ENCODE measurements at places on chromosomes 2 and 18. TPM values are rescaled to one million over a fixed set of nuclear protein-coding genes. Genes with fewer than 3 reads are reported as not detected.

Gene SLC4A3
- 3.0 TPM for total RNA-seq

Gene GALNT13
- 0.04 TPM for total RNA-seq

Gene SALL3
- not detected for total RNA-seq

Gene C2orf72
- total RNA-seq: 0.08 TPM

Gene CLASP1
- total RNA-seq: 31.0 TPM

Gene CERKL
- not detected for total RNA-seq

Gene NPPC
- 2.1 TPM for total RNA-seq

Gene KCNG2
- total RNA-seq: 0.20 TPM

Gene ANKRD36C
- 9.6 TPM for total RNA-seq

Gene ELOA2
- total RNA-seq: not detected

Gene PARD6G
- total RNA-seq: 33.8 TPM

Gene C2orf78
- not detected for total RNA-seq

Gene TTC31
- total RNA-seq: 10.5 TPM

DNA sequence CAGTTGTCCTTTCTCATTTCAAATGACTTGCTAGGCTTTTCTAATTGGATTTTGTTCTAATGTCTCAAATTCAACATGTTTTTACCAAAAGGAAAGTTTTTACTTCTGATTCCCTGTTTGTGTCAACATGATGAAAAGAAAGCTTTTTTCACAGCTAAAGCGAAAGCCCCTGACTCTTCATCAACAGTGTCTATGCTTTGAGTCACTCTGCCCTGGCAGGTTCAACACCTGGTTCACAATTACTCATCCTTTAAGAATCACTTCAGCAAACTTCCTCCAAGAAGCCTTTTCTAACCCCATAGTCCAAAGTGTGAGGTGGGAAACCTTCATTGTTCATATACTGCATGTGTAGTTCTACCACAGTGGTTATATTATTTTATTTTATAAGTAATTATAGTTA, 7.6 kb upstream of the DSG2 start:
- ATAC-seq: peak; percentile 40

DNA sequence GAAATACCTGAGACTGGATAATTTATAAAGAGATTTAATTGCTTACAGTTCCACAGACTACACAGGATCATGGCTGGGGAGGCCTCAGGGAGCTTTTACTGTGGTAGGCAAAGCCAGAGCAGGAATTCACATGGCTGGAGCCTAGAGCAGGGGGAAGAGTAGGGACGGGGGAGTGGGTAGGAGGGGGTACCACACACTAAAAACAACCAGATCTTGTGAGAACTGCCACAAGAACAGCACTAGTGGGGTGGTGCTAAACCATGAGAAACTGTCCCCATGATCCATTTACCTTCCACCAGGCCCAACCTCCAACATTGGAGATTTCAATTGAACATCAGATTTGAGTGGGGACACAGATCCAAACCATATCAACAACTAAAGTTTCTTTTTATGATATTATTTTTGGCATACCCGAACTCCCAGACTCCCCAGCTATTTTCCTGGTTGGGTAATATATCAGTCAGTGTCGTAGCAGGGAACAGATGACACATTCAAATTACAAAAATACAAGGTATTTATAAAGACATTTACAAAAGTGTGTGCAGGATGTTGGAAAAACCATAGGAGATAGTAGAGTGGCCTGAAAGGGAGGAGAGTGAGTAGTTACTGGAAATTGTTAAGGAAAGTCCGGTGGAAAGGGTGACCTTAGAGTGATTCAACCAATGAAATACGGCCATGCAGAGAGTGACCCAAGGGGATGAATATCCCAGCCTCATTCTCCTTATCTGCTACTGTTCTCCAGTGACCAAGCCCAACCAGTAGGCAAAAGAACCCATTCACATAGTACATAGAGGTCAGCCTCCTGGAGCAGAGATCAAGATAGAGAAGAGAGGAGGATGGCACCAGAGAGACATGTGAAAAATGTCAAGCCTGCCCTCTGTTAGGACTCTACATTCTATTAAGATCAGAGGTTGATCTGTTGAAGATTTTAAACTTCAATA, 8.8 kb downstream of the RPL37A start:
- peak; percentile 7 for ATAC-seq

- no peak for ATAC-seq
Measured at GRCh38 chr2:44371445-44371844, 9.7 kb downstream of the CAMKMT start.

- ATAC-seq: no peak
Measured at GRCh38 chr18:63356272-63356896, 10.6 kb downstream of the KDSR start.

DNA sequence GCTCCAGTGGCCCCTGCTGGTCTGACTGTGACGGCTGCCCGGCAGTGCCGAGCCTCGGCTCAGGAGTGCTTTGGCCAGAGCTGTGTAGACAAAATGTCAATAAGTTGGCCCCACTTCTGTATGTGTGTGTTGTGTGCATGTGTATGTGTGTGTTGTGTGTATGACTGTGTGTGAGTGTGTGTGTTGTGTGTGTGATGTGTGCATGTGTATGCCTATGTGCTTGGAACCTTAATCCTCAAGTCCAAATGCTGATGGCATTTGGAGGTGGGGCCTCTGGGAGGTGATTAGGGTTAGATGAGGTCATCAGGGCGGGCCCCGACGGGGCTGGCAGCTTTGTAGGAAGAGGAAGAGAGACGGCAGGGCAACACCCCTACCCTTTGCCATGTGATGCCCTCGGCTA, 269.0 kb downstream of the DCDC2C start:
- ATAC-seq: no peak

- ATAC-seq: peak; percentile 92
Measured at GRCh38 chr2:9951522-9952285, at the start of gene GRHL1. TSS of gene GRHL1 (plus strand) at chr2:9951693. CDS start at chr2:9951834, 141 bp downstream.

- ATAC-seq: no peak
Measured at GRCh38 chr18:11183637-11184036, 34.3 kb upstream of the PIEZO2 start.

DNA sequence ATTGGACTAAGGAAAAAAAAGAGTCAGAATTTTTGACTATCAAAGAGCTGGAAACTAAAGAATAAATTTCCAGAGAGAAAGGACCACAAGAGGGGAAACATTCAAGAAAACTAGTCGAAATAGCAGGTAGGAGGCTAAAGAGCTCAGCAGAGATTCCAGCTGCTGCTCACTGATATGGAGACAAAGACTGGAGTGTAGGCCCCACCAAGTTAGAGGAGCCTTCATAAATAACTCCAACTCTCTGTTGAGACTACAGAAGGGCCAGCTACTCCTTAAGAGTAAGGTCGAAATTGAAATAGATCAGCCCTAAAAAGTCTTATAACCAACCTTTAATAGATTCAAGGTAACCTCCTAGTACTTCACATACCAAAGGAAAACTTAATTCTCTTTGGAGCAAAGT, 31.1 kb downstream of the SS18 start:
- no peak for ATAC-seq

- ATAC-seq: no peak
Measured at GRCh38 chr2:225995796-225996461, 596.4 kb downstream of the NYAP2 start.

DNA sequence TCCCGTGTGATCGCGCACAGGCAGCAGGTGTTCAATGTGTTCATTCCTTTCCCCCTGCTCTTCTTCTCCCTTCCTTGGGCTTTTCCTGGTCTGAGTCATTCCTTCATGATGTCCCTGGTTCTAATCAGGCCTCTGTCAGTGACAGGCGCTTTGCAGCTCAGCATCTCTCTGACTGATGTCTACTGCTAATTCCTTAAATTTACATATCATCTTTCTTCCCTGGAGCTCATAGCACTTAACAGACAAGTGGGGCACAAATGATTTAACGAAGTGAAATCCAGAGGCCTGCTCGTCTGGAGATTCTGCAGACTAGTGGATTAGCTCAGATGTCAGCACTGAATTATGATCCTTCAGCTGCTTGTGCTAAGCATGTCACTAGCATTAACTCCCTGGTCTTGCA, 77.9 kb downstream of the NRP2 start:
- ATAC-seq: no peak

GRCh38 chr2:74066491-74067203, 81.1 kb downstream of the BOLA3 start:
- peak; percentile 37 for ATAC-seq

GRCh38 chr2:230995821-230996220, at the start of gene SPATA3:
TSS of gene SPATA3 (plus strand) at chr2:230996121. CDS start at chr2:230996234, 113 bp downstream.
- ATAC-seq: no peak

- ATAC-seq: peak; percentile 53
Measured at GRCh38 chr2:134262684-134263083, 8.8 kb downstream of the MGAT5 start.

GRCh38 chr2:40127146-40127545, 324.7 kb downstream of the SLC8A1 start:
- ATAC-seq: no peak

- ATAC-seq: no peak
Measured at GRCh38 chr2:137986268-137986667, 22.0 kb downstream of the HNMT start.

GRCh38 chr2:40037303-40037702, 258.2 kb upstream of the THUMPD2 start:
- no peak for ATAC-seq

- ATAC-seq: peak; percentile 69
Measured at GRCh38 chr18:12307701-12308385, at the start of gene TUBB6. TSS of gene TUBB6 (plus strand) at chr18:12308241. CDS start at chr18:12308293, 52 bp downstream.

DNA sequence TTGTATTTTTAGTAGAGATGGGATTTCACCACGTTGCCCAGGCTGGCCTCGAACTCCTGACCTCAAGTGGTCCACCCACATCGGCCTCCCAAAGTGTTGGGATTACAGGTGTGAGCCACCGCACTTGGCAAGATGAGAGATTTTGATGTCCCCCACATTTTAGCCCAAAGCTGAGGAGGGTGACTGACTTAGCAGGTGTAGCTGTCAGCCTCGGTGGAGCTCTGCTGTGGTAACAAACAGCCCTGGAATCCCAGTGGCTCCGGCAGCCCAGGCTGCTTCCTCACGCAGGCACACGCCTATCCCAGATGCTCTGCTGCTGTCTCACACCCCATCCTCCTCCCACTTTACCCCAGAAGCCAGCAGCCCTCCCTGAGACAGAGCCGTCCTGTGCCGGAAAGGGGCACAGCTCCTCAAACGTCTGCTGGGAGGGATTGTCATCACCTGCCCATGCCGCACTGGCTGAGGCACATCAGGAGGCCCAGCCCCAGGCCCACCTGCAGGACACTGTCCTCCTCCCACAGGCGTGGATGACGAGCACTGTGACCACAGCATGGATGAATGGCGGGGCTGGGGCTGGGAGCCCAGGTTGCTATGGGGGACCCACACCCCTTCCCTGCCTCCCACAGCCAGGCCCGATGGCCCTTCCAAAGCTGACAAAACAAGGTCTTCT, 10.6 kb upstream of the BOK start:
- no peak for ATAC-seq

- no peak for ATAC-seq
Measured at GRCh38 chr2:36163520-36164254, 191.9 kb upstream of the CRIM1 start.

DNA sequence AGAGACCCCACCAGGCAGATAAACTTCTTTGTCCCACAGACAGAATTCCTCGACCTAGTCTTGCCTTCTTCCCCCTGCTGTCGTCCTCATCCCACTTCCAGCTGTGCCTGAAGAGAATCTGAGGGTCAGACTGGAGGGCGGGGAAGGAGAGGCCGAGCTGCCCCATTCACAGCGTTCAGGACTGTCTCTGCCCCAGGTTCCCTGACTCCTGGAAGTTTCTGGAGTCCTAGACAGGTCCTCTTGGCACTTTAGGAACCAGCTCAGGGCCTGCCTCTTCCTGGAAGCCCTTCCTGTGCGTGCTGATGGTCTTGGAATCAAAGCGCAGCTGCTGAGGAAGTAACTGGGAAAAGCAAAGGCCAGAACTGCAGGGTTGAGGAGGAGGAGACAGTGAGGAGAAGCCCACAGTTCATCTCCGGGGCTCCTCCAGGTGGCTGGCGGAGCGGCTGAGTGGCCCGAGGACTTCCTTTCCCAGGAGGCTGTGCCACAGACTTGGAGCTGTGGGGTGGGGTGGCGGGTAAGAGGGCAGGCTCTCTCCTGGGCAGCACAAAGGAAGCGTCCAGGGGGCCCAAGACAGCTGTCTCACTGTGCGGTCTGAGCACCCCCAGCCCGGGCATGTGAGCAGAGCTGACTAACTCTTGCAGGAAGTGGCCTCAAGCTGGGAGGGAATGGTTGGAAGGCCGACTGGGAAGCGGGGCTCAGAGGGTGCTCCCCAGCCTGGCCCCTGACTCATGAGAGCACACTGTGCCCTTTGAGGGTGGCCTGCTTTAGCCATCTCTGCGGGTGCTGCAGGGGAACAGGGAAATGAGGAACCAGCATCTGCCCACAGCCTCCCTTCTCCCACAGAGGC, 39.5 kb downstream of the SDC1 start:
- no peak for ATAC-seq

- no peak for ATAC-seq
Measured at GRCh38 chr2:170235860-170236679, 58.1 kb downstream of the MYO3B start.

DNA sequence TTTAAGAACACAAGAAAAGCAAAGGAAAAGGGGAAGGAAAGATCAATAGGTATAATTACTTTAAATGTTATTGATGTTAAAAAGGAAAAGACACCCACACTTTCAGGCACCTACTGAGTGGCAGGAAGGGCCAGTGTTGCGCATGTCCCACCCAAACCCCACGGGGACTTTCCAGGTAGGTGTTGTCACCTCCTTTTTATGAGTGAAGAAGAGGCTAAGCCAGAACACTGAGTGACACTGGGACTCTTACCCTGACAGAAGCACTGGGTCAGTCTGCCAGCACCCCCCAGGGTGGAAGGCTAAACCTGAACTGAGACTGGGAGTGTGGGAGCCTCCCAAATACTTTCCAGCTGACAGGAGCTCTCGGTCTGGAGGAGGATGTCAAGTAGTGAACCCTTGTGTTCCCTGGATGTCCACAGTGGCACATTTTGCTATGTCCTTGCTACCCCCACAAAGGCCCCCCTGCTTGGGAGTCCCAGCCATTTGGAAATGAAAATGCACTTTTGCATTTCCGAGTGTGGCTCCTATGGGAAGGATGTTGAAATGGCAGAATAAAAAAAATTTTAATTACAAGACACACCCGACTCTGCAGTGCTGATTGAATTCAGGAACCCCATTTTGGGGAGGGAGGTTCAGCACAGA, 90.9 kb upstream of the SMAD2 start:
- no peak for ATAC-seq

DNA sequence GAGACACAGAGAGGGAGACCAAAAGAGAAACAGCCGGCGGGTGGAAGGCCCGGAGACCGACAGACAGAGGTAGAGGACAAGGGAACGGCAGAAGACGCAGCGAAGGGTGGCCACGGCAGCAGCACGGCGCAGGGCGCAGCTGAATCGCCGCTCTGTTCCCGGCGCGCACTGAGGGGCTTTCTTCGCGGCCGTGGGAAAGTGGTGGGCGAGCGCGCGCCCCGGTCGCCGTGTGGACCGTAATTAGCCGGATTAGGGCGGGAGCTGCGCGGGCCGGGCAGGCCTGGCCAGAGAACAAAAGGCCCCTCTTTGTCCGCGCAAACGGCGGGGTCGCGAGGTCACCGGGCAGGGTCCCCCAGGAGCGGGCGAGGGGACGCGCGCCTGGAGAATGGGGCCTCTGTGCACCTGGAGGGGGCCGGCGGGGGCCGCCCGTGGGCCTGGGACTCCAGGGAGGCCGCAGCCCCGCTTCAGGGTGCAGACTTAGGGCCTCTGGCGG, 158.3 kb downstream of the ZFP36L2 start:
- no peak for ATAC-seq

- ATAC-seq: no peak
Measured at GRCh38 chr2:66573416-66573815, 138.5 kb downstream of the MEIS1 start.

Data from esophagus mucosa (tissue), 1 donor.